ENCODE measurements at places on chromosomes 2 and 18. TPM values are rescaled to one million over a fixed set of nuclear protein-coding genes. Genes with fewer than 3 reads are reported as not detected.

The CTAGE1 gene
- total RNA-seq = not detected

The MBD5 gene
- 13.5 TPM for total RNA-seq

The OTOS gene
- not detected for total RNA-seq

The SNORC gene
- 14.4 TPM for total RNA-seq

The LBX2 gene
- 1.2 TPM for total RNA-seq

The CXXC1 gene
- 136 TPM for total RNA-seq

The KHK gene
- total RNA-seq = 4.0 TPM
